Activated B cell treated with CpG ODN at 0.5 μM for 24 hours (primary cell): ENCODE measurements at places on chromosomes 1 and 21.

GRCh38 chr1:56644919-56645676 lies at the start of gene PRKAA2:
TSS of gene PRKAA2 (plus strand) at chr1:56645314. CDS start at chr1:56645388, 74 bp downstream.
- peak; percentile 39 for DNase-seq

DNA sequence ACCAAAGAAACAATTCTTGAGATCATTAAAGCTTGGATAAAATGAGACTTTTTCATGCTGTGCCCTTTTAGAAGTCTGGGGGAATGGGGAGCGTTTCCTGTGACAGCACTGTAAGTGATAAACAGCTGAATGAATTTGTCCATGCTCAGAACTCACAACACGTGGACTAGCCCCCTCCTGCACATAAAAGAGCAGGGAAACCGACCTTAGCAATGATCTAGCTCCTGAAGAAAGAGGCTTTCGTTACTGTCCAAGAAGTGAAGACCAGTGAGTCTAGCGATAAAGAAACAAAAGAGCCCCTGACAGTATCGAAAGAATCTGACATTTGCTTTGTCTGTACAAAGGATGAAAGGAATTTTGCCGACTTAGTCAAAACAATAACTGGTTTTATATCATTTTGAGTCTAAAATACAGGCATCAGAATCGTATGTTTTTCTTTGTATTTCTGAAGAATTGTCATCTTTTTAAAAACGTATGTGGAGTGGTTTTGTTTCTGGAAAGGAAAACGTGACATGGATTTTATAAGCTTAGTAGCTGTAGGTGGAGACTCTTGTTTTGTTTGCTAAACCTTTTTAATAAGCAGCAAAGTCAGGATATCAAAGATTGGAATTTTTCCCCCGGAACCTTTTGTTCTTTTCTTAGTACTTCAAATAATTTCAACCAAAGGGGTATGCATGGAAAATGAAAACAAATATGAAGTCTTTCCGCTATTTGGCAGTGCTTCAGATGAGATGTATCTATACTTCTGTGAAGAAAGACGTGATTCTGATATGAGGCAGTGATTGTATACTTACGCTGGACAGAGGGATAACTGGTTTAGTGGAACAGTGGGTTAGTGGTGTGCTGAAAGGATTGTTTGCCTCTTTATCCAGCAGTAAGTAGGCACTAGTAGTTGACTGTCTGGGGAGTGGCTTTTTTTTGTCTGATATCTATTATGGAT lies 61.0 kb downstream of the MAST2 start:
- DNase-seq, result no peak

DNA sequence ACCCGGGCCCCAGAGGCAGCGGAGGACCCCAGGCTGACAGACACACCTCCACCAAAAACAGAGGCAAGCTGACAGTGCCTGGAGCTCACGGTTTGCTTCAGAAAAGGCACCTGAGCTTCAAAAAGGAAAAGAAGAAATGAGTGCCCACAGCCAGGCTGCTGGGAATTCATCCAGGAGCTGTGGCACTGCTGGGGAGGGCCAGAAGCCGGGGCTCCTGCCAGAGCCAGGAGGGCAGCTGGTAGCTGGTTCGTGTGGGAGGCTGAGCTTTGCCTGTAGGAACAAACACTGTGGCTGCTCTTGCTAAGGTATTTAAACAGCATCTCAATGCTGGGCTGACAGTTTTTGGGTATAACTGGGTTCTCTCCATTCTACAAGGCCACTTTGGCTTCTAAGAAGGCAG lies 19.5 kb downstream of the KCNJ6 start:
- DNase-seq, result no peak

GRCh38 chr1:84613026-84613425 lies 38.8 kb upstream of the CTBS start:
- DNase-seq, result no peak

DNA sequence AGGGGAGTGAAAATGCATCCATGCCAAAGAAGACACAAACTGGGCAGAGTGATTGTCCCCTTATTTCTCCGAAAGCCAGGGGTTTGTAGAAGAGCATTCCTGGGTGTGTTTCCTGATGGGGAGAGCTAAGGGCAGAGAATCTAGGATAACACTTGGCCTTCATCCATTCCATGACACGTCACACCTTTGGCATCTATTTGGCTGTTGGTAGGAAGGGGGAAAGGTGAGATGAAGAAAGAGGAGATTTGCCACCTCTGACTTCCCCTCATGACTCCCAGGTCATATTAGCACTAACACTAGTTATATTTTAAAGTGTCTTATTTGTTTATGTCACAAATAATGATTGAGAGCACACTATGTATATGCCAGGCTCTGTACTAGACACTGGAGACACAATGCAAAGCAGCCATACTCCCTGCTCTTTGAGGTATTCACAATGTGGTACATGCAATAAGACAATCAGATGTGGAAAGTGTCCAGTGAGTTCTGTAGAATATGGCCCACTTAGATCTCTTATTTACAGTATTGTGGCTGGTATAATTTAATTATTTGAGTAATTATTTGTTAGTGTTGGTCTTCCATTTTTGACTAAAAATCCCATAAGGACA lies 54.5 kb upstream of the GADD45A start:
- no peak for DNase-seq

DNA sequence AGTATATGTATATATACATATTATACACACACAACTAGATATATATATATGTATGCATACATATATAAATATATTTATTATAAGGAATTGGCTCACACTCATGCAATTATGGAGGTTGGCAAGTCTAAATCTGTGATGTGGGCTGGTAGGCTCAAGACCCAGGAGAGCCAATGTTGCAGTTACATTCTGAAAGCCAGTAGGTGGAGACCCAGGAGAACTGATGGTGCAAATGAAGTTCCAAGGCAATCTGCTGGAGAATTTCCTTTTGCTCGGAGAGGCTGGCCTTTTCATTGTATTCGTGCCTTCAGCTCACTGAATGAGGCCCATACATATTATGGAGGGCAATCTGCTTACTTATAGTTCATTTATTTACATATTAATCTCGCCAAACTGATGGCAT lies 9.4 kb downstream of the IVL start:
- DNase-seq, result no peak

GRCh38 chr1:5916572-5917280 lies 75.5 kb downstream of the NPHP4 start:
- DNase-seq, result no peak

DNA sequence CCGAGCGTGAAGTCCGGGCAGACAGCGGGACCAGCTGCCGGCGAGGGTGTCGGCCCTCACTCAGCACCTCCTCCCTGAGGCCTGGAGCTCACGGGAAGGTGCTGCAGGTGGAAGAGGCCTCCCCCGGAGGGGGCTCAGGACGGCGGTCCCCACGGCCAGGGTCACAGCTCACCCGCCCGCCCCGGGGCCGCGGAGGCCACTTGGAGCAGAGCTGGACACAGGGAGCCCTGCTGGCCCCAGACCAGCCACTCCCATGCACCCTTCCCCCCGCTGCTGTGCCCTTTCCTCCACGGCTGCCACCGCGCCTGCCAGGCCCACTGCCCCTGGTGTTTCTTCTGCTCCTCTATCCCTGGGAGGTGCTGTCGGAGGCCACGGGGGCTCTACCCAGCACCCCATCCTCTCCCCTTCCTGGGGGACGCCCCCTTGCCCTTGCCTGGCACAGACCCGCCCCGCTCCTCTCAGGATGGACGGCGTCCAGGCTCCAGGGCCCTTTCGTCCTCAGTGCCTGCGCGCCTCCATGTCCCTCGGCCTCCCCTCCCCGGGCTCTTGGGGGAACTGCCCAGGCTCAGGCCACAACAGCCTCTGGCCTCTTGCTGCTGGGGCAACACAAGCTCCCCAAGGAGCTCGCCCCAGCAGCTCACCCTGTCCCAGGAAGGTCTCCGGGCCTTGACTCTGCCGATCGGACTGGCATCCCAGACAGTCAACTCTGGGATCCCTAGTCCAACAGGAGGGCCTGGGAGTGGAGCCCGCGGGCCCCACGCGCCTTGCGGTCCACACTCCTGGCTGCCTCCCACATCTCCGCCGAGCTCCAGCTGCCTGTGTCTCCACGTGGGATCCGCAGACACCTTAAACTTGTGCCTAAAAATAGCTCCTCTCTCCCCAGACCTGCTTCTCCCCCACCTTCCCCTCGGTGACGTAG lies 4.1 kb downstream of the TMEM240 start:
- no peak for DNase-seq

- peak; percentile 32 for DNase-seq
Measured at GRCh38 chr1:91572044-91572443, 71.4 kb downstream of the CDC7 start.

DNA sequence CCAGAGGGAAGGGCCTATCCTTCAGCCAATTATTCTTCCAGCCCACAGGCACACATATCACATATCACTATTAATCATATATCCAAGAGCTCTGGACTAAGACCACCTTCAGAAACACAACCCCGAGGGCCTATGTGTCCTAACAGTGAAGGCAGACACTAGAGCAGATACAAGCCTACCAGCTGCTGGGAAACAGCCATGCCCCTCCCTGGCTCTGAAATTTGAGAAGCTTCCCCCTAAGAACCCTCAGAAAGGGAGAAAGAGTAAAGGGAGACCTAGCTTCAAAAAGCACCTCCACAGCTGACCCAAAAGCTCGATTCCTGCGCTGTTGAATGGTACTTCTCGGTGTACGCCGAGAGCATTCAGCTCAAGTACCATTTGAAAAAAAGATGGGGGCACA lies 17.4 kb downstream of the CNN3 start:
- no peak for DNase-seq

DNA sequence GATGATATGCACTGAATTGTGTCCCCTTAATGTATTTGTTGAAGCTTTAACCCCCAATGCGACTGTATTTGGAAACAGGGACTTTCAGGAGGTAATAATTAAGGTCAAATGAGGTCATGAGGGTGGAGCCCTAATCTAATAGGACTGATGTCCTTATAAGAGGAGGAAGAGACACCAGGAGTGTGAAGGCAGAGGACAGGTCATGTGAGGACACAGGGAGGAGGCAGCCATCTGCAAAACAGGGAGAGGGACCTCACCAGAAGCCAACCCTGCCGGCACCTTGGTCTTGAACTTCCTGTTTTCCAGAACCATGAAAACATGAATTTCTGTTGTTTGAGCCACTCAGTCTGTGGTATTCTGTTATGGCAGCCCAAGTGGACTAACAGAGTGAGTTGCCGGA lies 15.3 kb downstream of the SYF2 start:
- no peak for DNase-seq

- no peak for DNase-seq
Measured at GRCh38 chr21:43034826-43035225, 40.8 kb downstream of the CBS start.

DNA sequence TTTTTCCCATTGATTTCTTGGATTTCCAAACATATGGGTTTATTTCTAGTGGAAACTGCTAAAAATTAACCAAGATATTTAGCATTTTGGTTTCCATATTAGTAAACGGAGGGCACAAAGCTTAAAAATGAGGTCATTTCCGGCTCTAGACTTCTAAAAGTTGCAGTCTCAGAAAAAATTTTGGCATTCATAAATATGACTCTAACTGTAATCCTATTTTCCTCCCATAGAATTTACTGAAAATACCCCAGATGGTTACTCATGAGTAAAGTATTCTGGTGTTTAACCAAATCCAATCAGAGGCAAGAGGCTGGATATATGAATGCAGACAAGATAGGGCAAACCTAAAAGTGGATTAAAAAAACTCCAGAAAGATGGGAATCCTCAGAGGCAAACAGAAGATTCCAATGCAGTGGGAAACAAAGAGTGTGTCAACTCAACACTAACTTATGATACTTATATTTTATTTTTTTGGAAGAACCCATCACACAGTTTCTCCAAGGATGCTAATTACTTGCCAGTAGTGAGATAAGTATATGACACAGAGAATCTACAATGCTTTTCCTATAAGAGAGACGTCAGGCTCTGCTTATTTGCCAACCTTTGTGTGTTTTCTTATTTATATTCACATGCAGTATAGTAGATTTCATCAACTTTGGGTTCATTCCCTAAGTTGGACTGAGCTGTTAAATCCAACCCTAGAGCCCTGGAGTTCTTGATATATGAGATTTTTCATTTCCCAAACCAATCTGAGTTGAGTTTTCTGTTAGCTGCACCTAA lies 90.1 kb upstream of the BCL10 start:
- no peak for DNase-seq

DNA sequence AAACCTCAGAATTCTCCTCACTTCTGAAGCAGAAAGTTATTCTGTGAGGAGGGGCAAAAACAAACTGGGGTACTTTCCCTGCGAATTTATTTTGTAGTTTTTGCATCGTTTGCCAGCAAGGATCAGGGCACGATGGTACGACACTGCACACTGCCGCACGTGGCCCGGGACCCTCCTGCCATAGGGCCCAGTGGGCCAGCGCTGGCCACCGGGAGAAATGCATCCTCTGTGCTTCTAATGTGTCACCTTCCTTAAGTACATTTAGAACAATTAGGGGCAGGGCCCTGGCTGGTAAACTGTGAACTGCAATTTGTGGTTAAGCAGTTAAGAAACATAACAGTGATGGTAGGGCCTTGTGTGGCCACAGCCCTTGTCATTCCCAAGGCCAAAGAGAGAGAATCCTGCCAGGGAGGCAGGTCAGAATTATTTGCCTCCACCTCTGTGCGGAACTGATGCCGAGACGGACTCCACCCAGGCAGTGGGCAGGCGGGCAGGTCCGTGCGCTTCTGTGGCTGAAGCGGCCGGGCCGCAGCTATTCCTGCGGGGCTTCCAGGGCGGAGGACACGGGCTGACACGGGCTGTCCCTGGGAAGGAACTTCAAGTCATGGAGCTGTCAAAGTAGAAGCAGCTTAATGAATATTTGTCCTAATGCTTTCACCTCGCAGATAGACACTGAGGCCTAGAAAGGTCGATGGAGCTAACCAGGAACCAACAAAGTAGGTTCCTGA lies 12.5 kb downstream of the GPR137B start:
- no peak for DNase-seq

DNA sequence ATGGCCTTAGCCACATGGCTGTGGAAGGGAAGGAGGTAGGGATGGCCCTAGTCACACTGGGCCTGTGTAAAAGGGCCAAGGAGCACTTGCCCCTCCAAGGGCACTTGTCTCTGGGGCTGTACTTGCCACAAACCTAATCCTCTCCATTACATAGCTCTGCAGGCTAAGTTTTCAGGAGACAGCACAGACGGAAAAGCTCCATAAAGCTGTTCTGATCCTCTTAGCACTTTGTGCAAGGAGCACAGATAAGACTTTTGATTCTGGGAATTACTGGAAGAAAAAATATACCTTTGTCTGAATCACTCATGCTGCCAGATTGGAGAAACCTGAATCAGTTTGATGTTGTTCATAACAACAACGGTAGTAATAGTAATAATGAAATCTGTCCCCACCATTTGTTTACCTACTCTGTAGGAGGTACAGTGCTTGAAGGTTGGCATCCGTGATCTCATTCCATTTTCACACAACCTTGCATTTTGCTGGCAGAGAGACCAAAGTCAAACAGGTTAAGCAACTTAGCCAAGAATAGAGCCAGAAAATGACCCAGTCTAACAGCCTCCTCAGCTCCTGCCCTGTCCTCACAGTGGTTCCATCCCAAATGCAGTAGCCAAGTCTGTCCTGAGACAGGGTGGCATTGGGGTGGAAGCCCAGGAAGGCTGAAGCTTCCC lies 207.1 kb downstream of the ROR1 start:
- DNase-seq, result no peak

- no peak for DNase-seq
Measured at GRCh38 chr1:232694475-232694874, 64.5 kb upstream of the SIPA1L2 start.

GRCh38 chr1:25642574-25643108 lies 26.1 kb downstream of the MAN1C1 start:
- DNase-seq, result no peak
